Mesendoderm (in vitro differentiated cells): ENCODE measurements at places on chromosomes 2 and 18.
A peak's percentile ranks its signal among the peaks of the same experiment; 100 is the strongest.

DNA sequence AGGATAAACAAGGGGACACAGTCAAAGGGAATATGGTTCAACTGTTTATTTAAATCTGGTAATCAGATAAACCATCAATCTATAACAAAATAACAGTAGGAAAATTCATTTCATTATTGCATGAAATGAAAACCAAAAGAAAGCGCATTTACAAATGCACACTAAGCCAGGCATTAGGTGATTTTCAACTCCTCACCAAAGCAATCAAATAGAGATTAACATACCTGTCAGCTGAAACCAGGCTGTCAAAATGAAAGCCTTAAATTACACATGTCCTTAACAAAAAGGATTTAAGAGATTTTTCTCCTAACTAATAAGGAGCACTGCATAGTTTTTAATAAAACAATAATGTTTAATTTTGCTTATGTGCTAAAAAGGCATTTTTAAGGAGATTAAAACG is 23.0 kb downstream of the STK39 start:
- DNase-seq = no peak

DNA sequence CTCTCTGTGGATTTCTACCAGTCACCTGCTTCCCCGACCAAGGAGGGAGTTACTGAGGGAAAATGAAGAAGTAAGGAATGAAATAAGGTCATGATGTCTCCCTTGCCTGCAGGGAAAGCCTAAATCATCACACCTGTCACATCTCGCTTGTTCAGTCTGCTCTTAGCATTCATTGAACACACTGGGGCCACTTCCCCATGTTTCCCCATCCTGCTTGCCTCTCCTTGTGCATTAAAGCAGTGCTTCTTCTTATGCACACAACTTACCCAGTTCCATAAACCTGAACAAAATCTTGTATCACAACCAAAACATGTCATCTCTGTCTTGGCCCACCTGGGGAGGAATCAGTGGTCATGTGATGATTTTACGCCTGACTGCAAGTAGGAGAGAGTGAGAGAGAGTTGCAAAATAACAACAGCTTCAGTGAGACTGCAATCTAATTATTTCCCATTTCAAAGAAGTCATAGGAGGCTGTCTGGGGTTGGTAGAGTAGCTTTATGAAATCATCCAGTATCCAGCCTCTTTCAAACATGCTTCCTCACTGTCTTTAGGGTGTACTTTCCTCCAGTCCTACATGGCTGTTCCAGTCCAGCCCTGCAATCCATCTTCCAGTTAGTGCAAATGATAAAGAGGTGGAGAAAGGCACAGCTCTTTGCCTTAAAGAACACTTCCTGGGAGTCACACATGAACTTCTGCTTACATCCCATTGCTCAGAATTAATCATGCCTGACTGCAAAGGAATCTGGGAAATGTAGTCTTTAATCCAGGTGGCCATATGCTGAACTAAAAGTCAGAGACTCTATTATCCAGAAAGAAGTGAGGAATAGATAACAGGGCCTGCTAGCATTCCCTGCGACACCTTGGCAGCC is 220.1 kb downstream of the HAUS1 start:
- peak; percentile 75 for DNase-seq

DNA sequence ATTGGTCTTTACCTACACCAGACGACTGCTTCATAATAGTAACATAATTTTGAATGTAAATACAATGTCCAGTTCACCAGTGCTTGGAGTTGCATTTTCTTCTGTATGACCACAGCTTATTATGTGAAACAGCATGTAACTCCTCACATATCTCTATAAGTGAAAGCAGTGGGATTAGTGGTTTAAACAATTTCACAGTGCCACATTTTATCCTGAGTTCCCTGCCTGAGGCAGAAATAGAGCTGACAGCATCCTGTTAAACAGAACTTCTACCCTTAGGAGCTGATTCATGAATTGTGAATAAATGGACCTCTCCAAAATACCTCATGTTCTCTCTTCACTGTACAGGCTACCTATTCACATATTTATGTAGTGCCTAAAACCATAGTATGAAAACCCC is 542.3 kb upstream of the VWC2L start:
- DNase-seq = no peak

GRCh38 chr2:146818122-146818521 is 1026.7 kb upstream of the ACVR2A start:
- no peak for DNase-seq

DNA sequence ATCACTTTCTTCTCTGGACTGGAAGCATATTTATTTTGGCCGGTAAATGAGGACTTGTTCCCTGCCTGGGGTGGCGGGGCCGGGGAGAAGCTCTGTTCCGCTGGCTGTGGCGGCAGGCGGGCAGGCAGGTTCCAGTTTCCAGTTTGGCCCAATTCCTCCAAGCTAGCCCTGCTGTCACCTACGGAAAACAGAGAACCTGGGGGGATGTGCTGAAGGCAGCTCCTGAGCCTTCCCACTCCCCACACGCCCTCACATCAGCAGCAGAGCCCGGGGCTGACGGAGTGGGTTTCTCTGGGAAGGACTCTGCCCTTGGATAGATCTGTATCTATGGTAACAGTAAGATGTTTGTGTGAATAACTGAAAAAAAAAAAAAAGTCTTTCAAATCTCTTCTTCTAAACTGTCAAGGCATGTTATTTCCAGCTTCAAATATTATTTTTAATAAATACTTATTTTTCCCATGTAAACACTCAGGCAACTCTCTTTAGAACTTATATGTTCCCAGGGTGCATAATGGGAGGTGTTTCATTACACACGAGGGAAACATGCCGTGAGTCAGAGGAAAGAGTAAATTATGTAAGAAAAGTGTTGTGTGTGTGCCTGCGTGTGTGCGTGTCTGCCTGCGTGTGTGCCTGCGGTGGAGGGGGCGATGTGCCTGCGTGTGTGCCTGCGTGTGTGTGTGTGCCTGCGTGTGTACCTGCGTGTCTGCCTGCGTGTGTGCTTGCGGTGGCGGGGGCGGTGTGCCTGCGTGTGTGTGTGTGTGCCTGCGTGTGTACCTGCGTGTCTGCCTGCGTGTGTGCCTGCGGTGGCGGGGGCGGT is 116.1 kb upstream of the ZNF516 start:
- peak; percentile 18 for DNase-seq

DNA sequence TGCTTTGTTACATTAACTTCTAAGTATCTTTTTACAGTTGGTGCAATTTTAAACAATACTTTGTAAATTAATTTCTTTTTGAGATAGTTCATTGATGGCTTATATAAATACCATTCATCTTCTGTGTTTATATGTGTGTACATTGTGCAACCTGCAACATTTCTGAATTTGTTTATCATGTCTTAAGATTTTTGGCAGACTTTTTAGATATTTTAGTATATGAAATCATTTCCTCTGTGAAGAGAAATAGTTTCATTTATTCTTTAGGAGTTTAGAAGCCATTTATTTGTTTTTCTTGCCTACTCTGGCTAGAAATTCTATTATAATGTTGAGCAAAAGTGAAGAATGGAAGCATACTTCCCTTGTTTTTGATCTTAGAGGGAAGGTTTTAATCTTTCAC is 337.8 kb upstream of the DSEL start:
- no peak for DNase-seq

- DNase-seq = no peak
These were observed 190.5 kb upstream of the EPAS1 start for GRCh38 chr2:46106690-46107089.

- DNase-seq = peak; percentile 53
These were observed 46.2 kb upstream of the CCDC141 start for GRCh38 chr2:179096090-179096489.

GRCh38 chr2:225120186-225120585 is 77.9 kb upstream of the DOCK10 start:
- peak; percentile 16 for DNase-seq

DNA sequence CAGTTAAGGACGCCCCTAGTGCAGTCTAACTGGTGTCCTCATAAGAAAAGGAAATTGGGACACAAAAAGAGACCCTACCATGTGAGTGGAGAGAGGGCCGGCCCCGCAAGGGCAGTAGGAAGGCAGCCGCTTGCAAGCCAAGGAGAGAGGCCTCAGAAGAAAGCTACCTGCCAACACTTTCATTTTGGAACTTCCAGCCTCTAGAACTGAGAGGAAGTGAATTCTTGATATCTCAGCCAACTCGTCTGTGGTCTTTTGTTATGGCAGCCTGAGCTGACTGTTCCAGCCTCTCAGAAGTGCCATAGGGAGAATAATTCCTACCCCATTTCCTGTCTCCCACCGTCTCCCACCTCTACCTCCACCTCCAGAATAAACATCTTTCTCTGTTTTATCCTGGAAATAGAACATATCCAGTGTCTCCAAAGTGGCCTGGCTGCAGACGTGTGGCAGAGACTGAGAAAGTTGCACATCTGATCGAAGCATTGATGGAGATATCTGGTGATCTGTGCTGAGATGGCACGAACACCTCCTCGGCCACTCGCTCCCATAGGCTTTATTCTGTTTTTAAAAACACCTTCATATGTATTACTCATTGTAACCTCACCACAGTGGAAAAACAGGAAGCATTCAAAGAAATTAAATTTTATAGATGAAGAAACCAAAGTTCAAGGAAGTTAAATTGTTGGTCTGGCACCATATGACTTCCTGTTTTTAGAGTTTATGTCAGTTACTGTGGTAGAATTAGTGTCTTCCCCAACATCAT is 39.5 kb upstream of the MARCO start:
- DNase-seq = no peak

- no peak for DNase-seq
These were observed 28.0 kb downstream of the MRO start for GRCh38 chr18:50791599-50792438.

DNA sequence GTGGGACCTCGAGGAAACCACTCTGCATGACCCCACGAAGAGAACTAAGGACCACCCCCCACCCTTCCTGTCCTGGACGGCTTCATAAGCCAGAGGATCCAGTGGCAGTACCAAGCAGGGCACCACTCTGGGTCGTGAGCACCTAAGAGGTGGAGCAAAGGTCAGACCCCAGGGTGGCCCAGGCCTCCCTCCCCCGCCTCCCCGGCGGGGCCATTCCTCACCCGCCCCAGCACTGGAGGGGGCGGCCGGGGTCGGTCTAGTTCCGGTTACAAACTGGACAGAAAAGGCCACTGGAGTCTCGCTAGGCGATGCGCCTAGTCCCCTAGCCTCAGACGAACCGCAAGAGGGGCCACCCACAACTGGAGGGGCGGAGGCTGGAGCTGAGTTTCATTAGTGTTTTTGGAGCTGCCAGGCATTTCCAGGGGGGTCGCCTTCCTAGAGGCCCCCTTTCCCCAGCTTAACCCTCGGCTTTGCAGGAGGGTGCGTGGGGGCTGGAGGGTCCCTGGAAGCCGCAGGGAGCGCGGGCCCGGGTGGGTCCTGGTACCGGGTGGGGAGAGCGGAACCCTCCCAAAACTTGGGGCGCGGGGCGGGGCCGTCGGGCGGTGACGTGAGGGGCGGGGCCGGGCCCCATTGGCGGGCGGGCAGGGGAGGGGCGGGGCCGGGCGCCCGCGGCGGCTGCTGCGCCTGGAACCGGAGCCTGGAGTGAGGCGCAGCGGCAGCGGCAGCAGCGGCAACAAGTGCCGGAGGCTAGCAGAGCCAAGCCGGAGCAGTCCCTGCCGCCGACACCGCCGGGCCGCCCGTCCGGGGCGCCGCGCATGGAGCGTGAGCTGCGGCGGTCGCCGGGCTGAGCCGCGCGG is at the start of gene B3GNT2:
TSS of gene B3GNT2 (plus strand) at position 695 of the 857 bp plus-strand sequence. CDS start 26,106 bp downstream, outside the sequence.
- DNase-seq = peak; percentile 84

GRCh38 chr18:44817831-44818473 is 137.3 kb downstream of the SETBP1 start:
- no peak for DNase-seq

DNA sequence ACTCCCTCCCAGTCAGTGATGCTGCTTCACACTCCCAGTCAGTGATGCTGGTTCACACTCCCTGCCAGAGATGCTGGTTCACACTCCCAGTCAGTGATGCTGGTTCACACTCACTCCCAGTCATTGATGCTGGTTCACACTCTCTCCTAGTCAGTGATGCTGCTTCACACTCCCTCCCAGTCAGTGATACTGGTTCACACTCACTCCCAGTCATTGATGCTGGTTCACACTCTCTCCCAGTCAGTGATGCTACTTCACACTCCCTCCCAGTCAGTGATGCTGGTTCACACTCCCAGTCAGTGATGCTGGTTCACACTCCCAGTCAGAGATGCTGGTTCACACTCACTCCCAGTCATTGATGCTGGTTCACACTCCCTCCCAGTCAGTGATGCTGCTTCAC is 34.3 kb upstream of the KCNG2 start:
- DNase-seq = no peak

DNA sequence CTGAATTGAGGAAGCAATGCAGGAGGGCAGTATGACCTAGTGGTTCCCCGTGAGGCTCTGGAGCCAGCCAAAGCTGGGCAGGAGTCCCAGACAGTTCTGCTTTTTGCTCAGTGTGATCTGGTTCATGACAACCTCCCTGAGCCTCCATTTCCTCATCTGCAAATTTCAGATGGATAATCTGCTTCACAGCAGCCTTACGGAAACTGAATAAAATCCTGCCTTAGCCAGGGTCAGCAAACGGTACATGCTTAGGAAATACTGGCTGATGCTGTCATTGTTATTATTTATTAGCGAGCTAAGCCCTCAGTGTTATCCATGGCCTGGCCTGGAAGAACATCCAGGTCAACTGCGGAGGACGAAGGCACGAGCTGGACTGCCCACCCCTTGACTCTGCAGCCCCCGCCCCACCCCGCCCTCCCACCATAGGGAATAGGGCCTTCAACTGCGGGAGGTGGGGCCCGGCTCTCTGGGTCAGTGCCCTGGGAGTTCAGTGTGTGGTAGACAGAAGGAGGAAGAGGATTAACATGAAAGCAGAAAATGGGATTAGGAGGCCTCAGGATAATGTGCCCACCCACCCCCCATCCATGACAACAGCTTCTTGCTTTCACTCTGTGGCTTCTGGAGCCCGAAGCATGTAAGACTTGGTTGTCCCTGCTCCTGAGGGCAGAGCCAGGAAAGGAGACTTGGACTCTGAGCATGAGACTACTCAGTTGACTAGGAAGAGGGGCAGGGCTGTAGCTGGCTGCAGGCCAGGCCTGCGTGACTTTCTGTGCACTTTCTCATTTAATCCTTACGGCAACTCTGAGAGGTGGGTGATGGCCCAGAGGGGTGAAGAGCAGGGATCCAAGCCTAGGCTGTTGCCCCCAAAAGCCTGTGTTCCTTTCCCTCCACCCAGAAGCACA is 13.1 kb downstream of the PKDCC start:
- no peak for DNase-seq

DNA sequence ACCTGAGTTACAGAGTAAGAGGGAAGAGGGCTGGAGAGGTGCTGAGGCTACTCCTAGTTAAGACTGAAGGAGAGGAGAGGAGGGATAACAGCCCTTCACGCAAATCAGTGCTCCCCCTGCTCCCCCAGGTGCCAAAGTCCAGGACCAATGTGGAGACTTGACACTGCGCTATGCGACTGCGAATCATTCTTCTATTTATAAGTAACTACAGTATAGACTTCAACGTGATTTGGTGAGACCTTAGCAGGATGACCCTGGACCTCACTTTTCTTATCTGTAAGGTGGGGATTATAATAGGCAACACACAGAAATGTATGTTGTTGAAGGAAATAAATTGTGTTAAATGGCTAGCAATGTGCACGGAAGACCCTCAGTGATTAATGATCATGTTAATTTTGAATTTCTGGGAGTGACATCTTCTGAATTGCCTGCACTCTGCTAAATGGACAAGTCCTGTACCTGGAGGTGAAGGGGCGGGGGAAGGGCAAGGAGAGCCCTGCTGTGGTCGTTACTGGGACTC is 11.0 kb downstream of the EN1 start:
- DNase-seq = no peak

GRCh38 chr2:197241153-197241552 is 69.4 kb downstream of the ANKRD44 start:
- no peak for DNase-seq
